ENCODE measurements at places on chromosomes 5 and 9. TPM values are rescaled to one million over a fixed set of nuclear protein-coding genes. Genes with fewer than 3 reads are reported as not detected.

The GFI1B gene
- total RNA-seq: 3.3 TPM

The ELL2 gene
- 94.6 TPM for total RNA-seq

The MRRF gene
- total RNA-seq: 23.0 TPM

The GPR150 gene
- total RNA-seq: 0.37 TPM

The C5orf58 gene
- total RNA-seq: not detected

The PCDHB12 gene
- not detected for total RNA-seq

The INSL4 gene
- not detected for total RNA-seq

The PRRX2 gene
- total RNA-seq: not detected
